Bone marrow (tissue), 2 donors: ENCODE measurements at places on chromosomes 4 and X.

DNA sequence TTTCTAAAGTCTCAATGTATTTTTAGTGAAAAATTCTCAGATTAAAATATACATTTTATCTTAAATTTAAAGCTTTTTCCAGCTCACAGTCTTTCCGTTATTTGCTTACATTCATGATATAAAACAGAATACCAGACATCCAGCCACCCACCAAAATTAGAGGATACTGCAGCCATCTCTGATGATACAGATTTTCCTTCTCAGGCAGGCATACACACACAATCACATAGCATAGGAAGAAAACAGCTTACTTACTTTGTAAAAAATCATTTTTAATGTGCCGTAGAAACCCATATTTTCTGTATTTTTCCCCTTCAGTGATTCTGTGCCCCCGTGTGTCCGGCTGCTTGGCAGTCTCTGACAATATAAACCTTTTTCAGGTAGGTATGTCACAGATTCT, 183.7 kb downstream of the FBXW7 start:
- DNase-seq, result no peak

- no peak for DNase-seq
Measured at GRCh38 chrX:42459735-42460134, 318.2 kb downstream of the PPP1R2C start.

GRCh38 chr4:103591841-103592240, 127.9 kb downstream of the TACR3 start:
- DNase-seq, result no peak

GRCh38 chrX:16730450-16730849, 11.0 kb downstream of the SYAP1 start:
- no peak for DNase-seq

GRCh38 chr4:45876235-45876890, 247.5 kb downstream of the GABRG1 start:
- DNase-seq, result no peak

GRCh38 chr4:123133397-123134050, 211.1 kb upstream of the NUDT6 start:
- no peak for DNase-seq

DNA sequence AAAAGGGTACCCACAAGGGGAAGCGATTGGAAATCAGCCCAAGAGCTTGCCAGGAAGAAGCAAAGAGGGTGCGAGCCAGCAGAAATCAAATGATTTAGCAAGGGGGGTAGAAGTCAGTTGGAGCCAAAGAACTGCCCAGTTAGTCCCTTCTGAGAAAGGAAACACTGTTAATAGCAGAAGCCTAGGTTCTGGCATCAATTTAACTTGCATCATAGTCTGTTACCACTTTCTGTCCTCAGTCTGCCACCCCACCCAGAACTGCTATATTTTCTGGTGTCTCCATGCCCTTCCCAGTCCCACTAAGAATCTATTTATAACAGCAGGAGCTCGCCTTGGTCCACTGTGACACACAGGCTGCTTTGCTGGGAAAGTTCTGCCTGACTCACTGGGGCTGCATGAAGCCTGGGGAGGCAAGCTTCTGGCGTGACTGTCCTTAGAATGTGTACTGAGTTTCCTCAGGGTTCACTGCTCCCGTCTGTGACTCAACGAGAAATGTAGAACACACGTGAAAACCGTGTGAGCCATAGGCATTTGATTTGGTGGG, 157.8 kb upstream of the TTC29 start:
- DNase-seq, result no peak

DNA sequence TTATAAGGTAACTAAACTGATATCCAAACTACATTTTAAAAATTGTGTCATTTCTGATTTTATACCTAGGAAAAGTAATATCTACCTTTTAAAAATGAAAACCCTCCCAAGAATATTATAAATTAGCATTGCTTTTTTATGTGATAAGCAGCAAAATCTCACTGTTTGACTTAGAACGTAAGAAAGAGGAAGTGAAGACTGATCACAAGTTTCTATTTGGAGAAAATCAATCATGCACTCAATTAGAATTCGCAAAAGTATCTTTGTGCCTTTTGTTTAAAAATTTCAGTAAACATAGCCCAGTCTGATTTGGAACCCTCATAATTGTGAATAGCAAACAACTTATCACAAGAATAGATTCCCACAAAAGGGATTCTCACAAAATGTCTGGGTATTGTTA, 142.7 kb downstream of the TENM3 start:
- DNase-seq, result no peak
